Spleen (tissue), 13 donors: ENCODE measurements at places on chromosomes 2 and 18. TPM values are rescaled to one million over a fixed set of nuclear protein-coding genes. Genes with fewer than 3 reads are reported as not detected.

The CCDC68 gene
- polyA plus RNA-seq = 2.0 TPM

The SLC9A4 gene
- polyA plus RNA-seq = not detected

The TEX44 gene
- not detected for polyA plus RNA-seq

The G6PC2 gene
- polyA plus RNA-seq = not detected

The ZNF514 gene
- 8.3 TPM for polyA plus RNA-seq

The PSMD14 gene
- polyA plus RNA-seq = 30.5 TPM

The MAP3K19 gene
- polyA plus RNA-seq = not detected

The SKOR2 gene
- not detected for polyA plus RNA-seq

The CTAGE1 gene
- polyA plus RNA-seq = not detected

The CCT4 gene
- polyA plus RNA-seq = 79.5 TPM

The VWC2L gene
- not detected for polyA plus RNA-seq

The SERPINB12 gene
- not detected for polyA plus RNA-seq

The APOB gene
- 0.03 TPM for polyA plus RNA-seq

The SCG2 gene
- polyA plus RNA-seq = 0.39 TPM

The C2orf81 gene
- polyA plus RNA-seq = 5.7 TPM

The KCNJ3 gene
- polyA plus RNA-seq = 0.67 TPM

The PSMA8 gene
- polyA plus RNA-seq = 1.4 TPM

The SLC5A7 gene
- not detected for polyA plus RNA-seq

The PLGLB1 gene
- 7.6 TPM for polyA plus RNA-seq
